SW480 (cell line): ENCODE measurements at places on chromosomes 2 and 18.

DNA sequence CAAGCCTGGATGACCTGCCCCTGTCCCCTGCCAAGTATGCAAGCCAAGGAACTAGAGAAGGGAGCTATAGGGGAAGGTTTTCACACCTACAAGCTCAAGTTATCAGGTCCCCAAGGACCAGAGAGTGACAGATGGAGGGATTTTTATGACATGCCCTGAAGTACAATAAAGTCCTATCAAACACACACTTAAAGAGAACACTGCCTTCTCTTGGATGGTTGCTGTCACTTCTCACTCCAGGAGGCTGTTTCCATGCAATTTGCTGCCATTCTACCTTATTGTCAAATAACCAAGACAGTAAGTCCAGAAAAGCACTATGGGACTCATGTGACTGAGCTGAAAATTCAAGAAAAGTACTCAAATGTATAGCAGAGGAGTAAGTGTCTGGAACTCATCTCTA, 76.6 kb upstream of the DDX18 start:
- DNase-seq: no peak

DNA sequence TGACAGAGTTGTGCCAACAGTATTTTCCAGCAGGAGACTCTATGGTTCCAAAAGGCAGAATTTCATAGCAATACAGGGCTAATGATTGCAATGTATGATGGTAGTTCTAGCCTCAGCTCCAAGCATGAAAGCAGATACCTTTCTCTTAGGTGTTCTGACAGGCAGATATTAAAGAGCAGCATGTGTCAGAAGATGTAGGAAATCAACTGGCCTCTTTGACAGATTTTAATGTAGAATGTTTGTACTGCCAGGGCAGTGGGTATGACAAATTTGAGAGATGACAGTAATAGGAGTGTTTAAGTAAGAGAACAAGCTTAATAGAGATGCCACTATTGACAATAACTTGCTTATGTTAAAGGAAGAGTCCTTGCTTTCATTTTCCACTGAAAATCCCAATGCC, 21.5 kb upstream of the VWC2L start:
- DNase-seq: no peak

- no peak for DNase-seq
These were observed 79.1 kb upstream of the SEC11C start for GRCh38 chr18:59060551-59060950.

- no peak for DNase-seq
These were observed 40.3 kb upstream of the ZSWIM2 start for GRCh38 chr2:186889101-186889879.

GRCh38 chr2:165891943-165892342, 61.6 kb downstream of the TTC21B start:
- DNase-seq: no peak

DNA sequence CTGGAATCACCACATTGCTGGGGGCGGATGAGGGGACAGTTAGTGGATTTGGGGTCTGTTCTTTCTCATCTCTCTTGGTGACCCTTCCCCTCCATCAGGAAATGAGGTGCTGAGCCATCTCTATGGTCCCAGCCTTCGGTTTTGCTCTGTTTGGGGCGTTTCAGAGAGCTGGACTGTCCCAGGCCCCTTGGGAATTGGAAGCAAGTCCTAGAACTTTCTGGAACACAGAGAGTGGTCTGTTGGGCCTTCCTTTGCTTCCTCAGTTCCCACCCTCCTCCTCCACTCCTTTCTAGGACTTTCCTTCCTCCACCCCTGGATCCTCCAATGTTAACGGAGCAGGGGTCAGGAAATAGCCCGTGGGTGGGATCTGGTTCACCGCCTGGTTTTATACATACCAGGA, 17.0 kb downstream of the RRM2 start:
- no peak for DNase-seq

GRCh38 chr18:2656237-2656980, 883 bp downstream of the SMCHD1 start:
- peak; percentile 47 for DNase-seq

DNA sequence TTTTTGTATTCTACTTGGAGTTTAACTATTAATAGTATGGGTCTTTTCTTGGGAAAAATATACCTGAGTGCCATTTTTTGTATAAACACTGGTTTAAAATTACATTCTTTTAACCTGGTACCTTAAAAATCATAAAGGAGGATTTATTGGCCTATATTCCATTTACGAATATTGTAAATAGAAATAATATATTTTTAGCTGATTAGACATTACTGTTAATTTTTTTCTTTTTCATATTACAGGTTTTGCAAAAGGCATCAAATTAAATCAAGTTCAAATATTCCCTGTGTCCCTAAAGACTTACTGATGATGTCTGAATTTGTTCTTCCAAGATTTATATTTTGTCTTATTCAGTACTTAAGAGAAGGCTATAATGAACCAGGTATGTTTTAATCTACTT, 44.7 kb downstream of the UBR3 start:
- DNase-seq: no peak

GRCh38 chr2:176817061-176817565, 395.5 kb upstream of the HNRNPA3 start:
- no peak for DNase-seq

GRCh38 chr2:198102120-198102519, 297.7 kb downstream of the PLCL1 start:
- DNase-seq: no peak

DNA sequence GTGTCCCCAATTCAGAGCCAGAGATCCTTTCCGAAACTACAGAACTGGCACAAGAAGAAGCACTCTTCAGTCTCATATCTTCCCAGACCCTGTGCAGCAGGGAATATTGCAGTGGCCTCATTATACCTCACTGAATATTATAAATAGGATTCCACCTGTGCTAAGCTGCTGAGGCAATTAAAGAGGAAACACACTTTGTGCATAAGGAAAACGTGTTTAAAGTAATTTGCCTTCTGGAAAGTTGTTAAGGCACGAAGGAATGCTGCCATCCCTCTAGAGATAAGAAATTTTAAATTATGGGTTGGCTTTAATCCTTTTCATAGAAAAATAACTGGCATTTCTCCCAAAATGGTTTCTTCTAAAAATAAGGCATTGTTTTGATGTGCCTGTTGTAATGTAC, 233.3 kb downstream of the RAB3GAP1 start:
- DNase-seq: no peak

- no peak for DNase-seq
These were observed 68.3 kb downstream of the REV1 start for GRCh38 chr2:99421469-99421868.

DNA sequence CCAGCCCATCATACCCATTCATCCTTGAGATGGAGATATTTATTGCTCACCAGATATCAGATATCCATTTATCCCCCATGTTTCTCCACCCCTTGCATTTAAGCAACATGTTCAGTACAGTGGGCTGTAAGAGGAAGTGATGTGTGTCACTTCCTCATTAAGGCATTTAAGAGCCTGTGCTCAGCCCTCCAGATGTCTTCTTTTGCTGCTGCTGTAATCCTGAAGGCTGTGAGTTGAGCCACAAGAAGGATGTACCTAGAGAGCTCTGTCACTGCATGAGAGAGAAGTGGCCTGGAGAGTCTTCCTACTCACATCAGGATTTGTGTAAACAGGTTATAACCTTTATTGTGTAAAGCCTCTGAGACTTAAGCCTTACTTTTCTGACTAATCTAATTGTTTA, 151.8 kb upstream of the UNC80 start:
- no peak for DNase-seq

GRCh38 chr2:60964651-60965498, 52.6 kb upstream of the PEX13 start:
- no peak for DNase-seq

GRCh38 chr2:205723179-205723578, 40.9 kb downstream of the NRP2 start:
- no peak for DNase-seq

DNA sequence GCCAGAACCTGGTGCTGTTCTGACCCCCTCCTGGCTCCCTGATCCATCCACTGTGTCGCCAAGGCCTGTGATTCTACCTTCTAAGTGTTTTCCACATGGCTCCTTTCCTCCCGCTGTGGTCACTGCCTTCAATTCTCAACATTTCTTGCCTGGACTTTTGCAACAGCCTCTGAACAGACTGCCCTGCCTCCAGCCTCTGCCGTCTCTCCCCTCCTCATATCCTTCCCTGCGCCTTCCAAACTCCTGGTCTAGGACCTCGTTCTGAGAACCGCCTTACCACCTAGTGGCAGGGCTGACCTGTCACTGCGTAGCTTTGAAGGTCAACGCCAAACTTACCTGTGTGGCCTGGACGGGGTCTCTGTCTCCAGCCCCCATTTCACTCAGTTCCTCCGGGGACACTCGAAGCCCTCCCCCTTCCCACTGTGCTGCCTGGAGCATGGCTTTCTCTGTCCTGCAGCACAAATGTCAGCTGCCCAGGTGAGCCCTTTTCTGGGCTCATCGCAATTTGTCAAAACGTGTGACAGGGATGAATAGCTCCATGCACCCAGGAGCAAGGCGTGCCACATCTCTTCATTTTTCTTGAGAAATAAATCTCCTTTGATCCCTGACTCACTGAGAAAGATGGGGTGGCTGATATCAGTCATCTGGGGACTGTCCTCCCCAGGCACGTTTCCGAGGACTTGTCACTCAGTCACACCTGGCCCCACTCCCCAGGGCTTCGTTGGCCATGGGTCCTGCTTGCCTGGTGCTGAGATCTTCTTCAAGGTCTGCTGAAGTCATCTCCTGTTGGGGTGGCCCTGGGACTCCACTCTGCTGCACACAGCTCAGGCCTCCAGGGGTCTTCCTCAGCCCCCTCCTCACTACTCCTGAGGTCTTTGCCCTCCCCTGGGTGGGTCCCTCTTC, 46.7 kb downstream of the LDLRAD4 start:
- DNase-seq: no peak

DNA sequence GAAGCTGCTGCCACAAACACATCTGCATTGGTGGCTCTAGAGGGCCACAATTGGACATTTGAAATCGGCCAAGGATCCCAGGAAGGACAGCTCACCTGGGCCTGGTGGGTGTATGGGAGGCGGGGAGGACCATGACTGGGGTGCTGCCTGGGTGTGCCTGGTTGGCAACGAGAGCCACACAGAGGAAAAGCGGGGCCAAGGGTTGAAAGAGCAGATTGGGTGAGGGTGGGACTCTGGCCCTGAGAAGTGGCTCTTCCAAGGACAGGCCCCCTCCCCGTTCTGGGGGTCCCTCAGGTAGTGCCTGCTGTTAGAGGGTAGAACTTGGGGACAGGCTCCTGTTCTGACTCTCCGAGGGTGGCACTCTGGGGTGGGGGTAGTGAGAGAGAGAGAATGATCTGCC, 102.9 kb downstream of the CLIP4 start:
- no peak for DNase-seq

DNA sequence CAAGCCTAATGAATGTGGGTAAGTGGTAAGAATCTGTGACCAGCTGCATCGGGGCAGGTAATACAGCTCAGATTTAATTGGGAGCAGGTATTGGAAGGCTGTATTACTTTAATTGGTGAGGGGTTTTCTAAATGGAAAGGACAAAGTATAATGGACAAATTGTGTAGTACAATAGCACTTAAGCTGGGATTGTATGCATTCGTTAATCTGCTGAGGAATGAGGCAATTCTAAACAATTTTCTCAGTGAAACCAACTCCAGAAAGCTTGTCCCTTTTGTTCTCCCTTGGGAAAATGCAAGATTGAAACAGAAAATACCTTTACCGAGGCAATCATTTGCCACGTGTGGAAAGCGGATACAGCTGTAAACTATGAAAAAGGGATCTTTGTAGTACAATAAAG, 801.6 kb upstream of the POU3F3 start:
- no peak for DNase-seq

DNA sequence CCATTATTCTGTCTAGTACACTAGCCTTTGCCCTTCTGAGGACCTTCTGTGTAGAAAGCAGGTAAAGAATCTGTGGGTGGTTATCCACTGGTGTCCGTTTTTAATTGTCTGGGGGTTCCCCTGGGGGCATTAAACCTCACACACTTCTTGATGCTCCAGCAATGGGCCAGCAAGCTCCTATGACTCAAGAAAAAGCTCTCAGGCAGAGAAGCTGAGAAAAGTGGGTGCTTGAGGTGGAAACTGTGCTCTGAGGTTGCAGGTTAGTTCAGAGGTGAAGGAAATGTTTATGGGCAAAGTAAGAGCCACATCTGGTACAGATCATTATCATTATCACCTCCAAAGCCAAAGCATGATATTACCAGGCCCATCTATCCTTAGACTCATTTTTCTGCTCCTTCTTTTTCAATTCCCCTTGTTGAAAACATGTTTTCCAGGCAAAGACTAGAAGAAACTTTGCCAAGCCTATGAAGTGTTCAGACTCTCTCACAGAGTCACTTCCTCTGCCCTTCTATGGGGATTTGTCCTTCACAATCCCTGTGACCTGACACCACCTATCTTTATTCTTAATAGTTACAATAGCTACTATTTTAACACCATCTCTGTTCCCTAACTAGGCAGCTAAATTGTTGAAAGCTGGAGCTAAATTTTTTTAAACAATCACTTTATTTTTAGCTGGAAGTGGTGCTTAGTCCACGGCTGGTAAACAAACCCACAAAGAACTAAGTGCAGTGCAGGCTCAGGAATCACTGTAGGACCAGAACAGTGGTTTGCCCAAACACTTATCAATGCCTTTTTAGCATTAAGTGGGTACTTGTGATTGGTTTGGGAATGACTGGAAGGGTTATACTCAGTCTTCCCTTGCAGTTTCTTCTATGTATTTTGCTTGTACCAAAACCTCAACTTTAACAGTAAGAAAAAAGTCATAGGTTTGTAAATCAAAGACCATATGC, 512.8 kb upstream of the POU3F3 start:
- no peak for DNase-seq

GRCh38 chr18:46332921-46333341, 228.7 kb downstream of the HAUS1 start:
- DNase-seq: no peak

- DNase-seq: peak; percentile 3
These were observed 1167.5 kb upstream of the ACVR2A start for GRCh38 chr2:146677280-146677679.

GRCh38 chr18:64037812-64038414, 68.0 kb downstream of the SERPINB8 start:
- peak; percentile 2 for DNase-seq
